ENCODE measurements at places on chromosomes 6 and 20.

DNA sequence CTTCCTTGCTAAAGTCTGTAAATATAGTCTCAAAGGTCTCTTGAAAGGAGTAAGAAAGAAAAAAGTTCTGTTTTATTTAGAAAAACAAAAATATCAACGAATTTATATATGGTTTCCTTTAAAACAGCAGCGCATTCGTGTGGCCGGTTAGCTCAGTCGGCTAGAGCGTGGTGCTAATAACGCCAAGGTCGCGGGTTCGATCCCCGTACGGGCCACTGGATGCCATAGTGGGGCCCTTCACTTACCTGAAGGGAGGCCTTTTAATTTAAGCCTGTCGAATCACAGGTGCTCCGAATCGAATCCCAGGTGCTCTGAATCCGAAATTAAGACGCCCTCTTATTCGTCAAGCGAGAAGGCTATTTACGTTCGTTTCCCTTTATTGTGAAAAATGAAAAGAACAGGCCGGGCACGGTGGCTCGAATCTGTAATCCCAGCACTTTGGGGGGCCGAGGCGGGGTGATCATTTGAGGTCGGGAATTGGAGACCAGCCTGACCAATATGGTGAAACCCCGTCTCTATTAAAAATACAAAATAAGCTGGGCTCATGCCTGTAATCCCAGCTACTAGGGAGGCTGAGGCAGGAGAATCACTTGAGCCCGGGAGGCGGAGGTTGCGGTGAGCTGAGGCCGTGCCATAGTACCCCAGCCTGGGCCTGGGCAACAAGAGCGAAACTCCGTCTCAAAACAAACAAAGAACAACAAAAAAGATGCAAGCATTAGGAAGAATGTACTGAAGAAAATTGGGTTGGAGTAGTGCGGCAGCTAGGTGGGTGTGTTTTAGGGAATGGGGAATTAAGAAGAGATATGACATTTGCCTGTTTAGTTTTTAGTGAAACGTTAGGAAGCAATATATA, 195.8 kb upstream of the ZNF184 start:
- peak; percentile 73 for DNase-seq

DNA sequence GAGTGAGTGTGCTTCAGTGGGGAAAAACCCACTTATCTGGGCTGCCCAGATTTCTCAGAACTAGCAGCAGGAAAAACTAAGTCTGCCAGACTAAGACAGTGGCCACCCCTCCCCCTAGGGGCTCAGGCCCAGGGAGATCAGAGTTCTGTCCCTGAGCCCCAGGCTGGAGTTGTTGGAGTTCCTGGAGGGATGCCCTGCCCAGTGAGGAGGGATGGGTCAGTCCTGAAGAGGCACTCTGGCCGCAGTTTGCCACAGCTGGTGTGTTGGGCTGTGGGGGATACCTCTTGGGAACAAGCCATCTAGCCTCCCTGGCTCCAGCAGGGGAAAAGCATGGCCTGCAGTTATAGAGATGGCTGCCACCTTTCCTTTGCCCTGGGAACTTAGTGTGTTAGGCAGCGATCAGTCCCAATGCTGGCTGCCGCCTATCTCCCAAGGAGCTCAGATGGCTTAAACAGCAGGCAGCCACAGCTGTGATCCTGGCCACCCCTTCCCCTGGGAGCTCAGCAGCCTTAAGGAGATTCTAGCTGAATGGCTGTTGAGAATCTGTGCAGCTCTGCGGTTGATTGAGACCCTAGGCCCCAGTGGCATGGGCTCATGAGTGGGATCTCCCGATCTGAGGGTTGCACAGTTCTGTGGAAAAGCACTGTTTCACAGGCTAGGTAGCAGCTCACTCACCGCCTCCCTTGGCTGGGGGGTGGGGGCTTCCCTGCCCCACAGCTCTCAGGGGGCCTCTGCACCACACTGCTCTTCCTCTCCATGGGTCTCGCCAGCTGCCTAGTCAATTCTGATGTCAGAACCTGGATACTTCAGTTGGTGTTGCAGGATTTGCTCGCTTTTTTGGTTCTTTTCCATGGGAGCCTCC, 13.2 kb downstream of the SIRPG start:
- no peak for DNase-seq

DNA sequence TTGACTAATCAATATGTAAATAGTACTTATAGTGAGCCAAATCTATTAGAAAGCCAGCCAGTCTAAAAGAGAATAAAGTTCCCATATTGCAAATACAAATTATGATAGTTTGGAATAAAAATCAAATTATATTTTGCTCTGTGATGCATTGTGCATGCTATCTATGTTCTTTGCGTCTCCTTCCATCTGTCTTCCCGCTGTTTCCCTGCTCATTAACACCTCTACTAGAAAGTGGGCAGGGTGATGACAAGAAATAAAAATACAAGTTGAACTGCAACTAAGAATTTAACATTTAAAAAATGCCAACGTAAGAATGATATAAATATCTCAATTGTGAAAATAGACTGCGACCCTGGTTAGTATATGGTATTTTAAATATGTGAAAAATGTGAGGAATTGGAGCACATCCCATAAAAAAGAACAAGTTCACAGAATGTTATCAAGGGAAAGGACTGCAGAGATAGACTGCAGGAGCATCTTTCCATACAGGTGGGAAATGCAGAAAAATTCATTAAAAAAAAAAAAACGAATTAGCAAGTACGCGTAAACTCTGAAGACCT, 157.6 kb upstream of the PDE7B start:
- no peak for DNase-seq

DNA sequence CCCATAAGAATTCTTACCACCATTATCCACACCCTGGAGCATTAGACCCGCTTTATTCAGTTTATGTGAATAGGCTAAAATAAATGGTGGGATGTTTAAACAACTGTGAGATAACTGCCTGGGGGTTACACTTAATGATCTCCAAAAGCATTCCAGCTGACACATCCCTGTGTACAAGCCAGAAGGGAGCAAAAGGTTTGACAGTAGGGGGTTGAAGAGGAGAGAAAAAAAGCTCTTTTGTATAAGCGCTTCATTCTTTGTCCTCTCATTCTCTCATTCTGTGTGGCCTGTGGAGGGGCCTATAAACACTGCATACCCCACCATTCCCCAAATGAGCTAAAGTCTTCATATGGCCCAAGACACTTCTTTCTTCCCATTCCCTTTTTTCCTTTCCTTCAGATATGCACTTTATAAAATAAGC, 30.8 kb upstream of the COL21A1 start:
- no peak for DNase-seq

GRCh38 chr6:83096791-83097190, 29.3 kb downstream of the DOP1A start:
- no peak for DNase-seq

GRCh38 chr6:66508433-66508832, 801.4 kb upstream of the EYS start:
- no peak for DNase-seq

GRCh38 chr6:44129841-44130322, 2.5 kb downstream of the TMEM63B start:
- DNase-seq, result no peak

DNA sequence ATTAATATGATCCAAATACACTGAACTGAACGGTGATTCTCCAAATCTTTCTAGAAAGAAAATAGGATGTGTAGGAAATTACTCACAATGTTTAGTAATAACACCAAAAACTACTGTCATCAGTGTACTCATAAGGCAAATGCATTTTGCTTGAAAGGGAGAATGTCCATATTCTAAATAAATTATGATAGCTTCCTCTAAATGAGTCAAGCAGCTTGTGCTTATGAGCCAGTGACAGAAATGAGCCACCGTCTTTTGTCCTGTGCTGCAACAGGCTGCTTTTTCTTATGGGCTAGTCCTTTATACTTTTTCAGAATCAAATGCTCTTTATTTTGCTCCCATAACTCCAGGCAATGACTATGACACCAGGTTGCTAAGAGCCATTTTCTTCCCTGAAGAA, 4.5 kb upstream of the ZNF451 start:
- DNase-seq, result no peak

Data from cerebellar cortex (tissue), 1 donor.